ENCODE measurements at places on chromosomes 11 and 22.
A peak's percentile ranks its signal among the peaks of the same experiment; 100 is the strongest.

DNA sequence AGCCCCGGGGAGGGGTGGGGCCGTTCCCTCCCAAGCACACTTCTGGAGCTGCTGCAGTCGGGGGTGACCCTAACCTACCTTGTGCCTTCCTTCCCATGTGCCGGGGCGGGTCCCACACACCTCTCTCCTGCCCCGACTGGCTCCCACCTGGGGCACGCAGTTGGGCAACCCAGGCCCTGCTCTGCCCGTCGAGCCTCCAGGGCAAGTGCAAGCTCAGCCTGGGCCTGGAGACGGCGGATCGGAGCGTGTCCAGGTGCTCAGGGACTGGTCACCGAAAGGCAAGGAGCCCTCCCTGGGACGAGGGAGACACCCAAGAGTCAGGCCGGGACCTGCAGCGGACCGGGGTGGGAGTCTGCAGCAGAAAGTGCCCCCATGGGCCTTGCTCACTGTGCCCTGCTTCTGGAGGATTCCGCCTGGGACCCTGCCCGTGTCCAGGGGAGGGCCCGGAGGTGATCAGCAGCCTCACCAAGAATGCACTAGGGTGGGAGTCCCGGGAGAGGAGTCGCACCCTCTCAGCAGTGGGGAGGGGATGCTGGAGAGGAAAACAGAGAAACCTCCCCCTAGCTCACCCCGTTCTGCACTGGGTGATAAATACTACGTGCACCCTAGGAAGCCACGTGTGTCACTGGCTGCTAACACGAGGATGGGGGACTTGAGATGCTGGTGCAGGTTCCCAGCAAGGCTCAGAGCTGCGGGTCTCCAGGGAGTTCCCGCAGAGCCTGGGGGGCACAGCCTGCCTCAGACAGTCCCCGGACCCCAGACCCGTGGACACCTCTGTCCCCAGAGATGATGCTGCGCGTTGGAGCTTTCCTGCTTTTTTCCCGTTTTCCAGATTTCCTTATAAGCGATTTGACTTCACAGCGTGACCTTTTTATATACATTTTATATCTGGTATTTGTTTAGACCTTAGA is 5.2 kb upstream of the GATD1 start:
- DNase-seq = peak; percentile 25

- no peak for DNase-seq
Measured at GRCh38 chr11:100903284-100903683, 216.2 kb downstream of the ARHGAP42 start.

- DNase-seq = no peak
Measured at GRCh38 chr22:24833881-24834495, 28.0 kb downstream of the SGSM1 start.

DNA sequence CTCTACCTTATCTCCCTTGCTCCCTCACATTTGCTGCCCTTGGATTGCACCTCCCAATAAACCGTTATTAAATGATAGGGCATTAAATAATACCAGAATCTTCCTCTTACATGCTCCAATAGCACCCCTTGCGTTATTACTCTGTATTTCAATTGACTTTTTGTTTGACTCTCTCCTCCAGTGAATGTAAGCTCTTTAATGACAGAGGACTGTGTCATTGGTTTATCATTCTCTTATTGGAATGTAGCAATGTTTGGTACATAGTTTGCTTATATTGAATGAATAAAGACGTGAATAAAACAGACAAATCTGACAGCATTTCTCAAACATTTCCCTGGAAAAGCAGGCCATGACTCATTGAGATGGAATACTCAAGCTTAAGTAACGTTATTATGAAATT is 8.7 kb upstream of the MPEG1 start:
- DNase-seq = no peak

DNA sequence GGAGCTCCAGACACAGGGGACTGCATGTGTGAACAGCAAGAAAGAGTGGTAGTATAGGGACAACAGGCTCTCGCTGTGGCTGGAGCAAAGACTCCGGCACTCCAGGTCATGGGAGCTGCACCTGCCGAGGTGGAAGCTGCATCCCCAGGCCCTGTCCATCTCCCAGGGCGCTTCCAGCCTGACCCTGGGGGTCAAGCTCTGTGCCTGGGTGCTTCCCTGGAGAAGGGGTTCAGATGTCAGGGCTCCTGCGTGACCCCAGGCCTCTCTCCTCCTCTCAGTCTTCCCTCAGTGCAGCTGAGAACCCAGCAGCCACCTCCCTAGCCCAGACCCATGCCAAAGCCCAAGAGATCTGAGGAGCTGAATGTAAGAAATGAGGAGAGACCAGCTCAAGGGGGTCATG is 3.4 kb downstream of the TMPRSS4 start:
- no peak for DNase-seq

DNA sequence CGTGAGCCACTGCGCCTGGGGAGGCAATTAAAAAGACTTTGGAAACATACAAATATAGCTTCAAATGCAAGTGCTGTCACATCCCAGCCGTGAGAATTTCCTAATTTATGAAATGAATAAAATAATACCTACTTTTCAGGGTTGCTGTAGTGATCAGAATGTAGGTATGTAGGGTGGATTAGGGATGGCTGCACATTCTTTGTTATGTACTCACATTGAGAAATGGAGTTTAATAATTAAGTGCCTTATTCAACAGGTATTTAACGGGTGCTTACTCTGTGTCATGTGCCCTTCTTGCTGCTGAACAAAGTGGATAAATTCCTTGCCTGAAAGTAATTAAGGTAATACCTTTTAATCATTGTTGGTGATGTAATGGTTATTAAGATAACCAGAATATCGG is 37.0 kb downstream of the MMP7 start:
- no peak for DNase-seq

GRCh38 chr11:109132539-109132938 is 289.5 kb upstream of the C11orf87 start:
- DNase-seq = no peak

GRCh38 chr11:44047298-44047697 is 483 bp upstream of the ACCSL start:
- DNase-seq = no peak

All from femur (tissue), 1 donor.